ENCODE measurements at places on chromosomes 2 and 18.

- DNase-seq, result no peak
Observed at GRCh38 chr18:44107187-44107586, 573.5 kb upstream of the SETBP1 start.

- no peak for DNase-seq
Observed at GRCh38 chr2:237488901-237489860, 2.1 kb downstream of the MLPH start.

GRCh38 chr2:238595750-238596570, 169.2 kb downstream of the ASB1 start:
- no peak for DNase-seq

DNA sequence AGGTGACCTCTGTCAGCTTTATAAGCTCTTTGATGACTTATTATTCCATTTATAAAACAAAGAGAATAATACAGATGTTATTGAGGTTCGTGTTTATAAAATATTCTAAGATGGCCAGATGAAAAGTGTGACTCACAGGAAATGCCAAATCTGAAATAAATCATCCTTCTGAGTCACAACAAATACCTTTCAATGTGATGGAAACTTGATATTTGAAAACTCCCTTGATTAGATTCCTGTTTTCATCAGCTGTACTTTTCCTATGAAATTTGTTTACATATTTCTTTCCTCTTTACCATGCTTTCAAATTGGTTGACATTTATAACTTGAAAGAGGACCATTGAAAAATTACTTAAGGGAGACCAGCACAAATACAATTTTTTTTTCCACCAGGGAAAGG, 30.6 kb upstream of the PPP1R1C start:
- DNase-seq, result no peak

- no peak for DNase-seq
Observed at GRCh38 chr2:144533221-144533620, 13.3 kb upstream of the ZEB2 start.

DNA sequence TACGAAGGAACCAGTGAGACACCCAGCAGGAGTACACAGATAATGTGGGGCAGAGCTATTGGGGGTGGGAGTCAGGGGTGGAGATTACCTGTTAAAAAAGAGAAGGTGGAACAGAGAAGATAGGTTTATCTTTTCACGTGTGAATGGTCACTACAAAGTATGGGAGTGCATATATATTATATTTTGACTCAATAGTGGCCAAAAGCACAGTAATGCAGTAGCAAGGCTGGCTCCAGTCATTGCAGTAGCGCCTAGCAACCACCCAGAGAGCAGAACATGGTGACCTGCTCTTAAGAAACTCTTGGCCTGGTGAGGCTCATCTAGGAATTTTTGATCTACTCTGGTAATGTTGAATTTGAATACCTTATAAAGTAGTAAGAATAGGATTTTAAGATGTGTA, 1.0 kb downstream of the IMPACT start:
- no peak for DNase-seq
